Tongue (tissue), 3 donors: ENCODE measurements at places on chromosomes 13 and 19. TPM values are rescaled to one million over a fixed set of nuclear protein-coding genes. Genes with fewer than 3 reads are reported as not detected.

The CRB3 gene
- total RNA-seq, result 2.7 TPM

The SERPINE3 gene
- total RNA-seq, result not detected

The HNRNPL gene
- 249 TPM for total RNA-seq

The GFY gene
- total RNA-seq, result not detected

The CACNG6 gene
- total RNA-seq, result 22.2 TPM

The ZNF492 gene
- 1.6 TPM for total RNA-seq

The KISS1R gene
- total RNA-seq, result not detected

The REX1BD gene
- total RNA-seq, result 57.6 TPM

The CFAP97D2 gene
- not detected for total RNA-seq

The LIPE gene
- 14.2 TPM for total RNA-seq

The RNF17 gene
- not detected for total RNA-seq

The CD33 gene
- total RNA-seq, result 3.5 TPM

The CARM1 gene
- 43.9 TPM for total RNA-seq

The SSC5D gene
- total RNA-seq, result 29.2 TPM

The TMIGD2 gene
- total RNA-seq, result not detected

The ZNF235 gene
- total RNA-seq, result 10.9 TPM

The CEACAM8 gene
- total RNA-seq, result not detected

The CEACAM3 gene
- total RNA-seq, result not detected

The ZNF416 gene
- 5.4 TPM for total RNA-seq

The PRR19 gene
- 0.62 TPM for total RNA-seq

The FCHO1 gene
- 2.2 TPM for total RNA-seq

The NCCRP1 gene
- 4.5 TPM for total RNA-seq

The GDF15 gene
- 0.51 TPM for total RNA-seq

The DHDH gene
- not detected for total RNA-seq
